ENCODE measurements at places on chromosomes 4 and X.

- no peak for DNase-seq
Measured at GRCh38 chr4:114081783-114082182, 102.3 kb upstream of the ARSJ start.

DNA sequence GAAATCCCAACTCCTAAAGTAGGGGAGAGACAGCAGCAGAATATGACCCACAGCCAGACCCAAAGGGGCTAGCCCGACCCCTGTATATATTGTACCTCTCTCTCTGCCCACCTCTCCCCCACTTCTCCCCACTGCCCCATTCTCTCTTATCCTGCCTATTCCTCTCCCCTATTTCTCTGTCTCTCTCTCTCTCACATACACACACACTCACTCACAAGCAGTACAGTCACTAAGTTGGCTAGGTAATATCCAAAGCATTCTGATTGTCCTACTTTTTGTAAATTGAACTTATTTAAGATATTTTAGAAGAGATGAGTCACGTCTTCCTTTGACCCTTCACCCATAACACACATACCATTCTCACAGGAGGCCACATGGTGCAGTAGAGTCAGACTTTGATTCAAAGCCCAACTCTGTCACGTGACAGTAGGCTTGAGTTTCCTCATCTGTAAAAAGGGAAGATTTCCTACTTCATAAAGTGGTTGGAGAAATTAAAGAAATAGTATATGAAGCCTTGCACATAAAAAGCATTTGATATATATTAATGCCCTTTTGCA lies 29.5 kb downstream of the SRPX2 start:
- DNase-seq: no peak

DNA sequence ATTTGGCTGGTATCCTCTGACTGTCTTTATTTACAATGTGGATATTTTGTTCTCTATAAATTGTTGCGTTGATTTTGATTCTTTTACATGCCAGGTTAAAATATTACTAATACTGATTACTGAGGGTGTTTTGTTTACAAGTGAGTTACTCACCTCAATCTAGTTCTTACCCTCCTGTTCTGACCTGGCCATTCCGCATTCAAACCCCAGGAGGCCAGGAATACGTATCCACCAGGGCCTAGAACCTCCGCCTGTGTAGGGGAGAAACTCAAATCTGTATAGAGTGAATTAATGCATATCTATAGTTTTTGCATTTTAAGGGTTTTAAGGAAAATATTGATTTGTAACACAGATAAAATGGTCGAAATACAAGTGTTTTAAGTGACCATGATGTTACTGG lies 2.6 kb upstream of the ZFP42 start:
- DNase-seq: no peak

- no peak for DNase-seq
Measured at GRCh38 chr4:1600211-1600780, 83.8 kb downstream of the FAM53A start.

- DNase-seq: no peak
Measured at GRCh38 chr4:123672987-123673386, 276.4 kb downstream of the SPRY1 start.

- no peak for DNase-seq
Measured at GRCh38 chr4:139844057-139844456, 178.4 kb downstream of the MGST2 start.

DNA sequence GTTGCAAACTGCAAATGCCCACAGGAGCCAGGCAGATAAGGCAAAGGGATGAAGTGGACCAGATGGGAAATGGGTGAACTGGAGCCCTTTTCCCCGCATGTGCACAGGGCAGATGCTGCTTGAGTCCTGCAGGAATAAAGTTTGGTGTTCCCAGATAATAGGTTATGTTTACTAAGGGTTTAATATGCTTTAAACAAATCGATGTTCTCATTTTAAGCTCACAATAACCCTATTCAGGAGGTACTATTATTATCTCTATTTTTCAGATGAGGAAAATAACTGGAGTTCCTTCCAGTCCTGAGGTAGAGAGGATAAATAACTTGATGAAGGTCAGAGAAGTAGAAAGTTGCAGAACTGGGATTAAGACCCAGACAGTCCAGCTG lies 77.3 kb downstream of the LRRC66 start:
- DNase-seq: no peak

DNA sequence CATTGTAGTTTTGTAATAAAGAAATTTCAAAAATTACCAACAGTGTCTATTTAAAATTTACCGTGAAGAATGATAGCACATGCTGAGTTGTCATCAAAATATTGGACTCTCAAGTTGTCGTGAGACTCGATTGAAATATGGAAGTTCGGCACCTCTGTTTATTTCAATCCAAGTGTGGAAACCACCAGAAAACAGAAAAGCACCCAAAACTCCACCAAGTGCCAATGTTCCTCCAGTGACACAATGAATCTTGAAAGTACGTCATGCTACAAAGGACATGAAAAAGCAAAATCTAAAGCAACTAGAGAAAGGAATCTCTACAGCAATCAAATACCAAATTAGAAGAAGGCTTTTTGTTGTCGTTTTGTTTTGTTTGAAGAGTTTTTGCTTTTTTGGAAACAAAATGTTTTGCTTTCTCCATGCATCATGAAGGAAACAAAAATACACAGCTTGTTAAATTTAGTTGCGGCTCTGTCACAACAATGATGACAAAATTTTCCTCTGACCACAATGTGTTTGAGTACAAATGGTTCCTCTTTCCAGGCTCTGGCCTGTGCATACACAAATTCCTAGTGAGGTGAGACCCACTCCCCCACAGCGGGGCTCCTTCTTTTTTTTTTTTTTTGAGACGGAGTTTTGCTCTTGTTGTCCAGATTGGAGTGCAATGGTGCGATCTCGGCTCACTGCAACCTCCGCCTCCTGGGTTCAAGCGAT lies 9.6 kb upstream of the IL13RA1 start:
- no peak for DNase-seq

DNA sequence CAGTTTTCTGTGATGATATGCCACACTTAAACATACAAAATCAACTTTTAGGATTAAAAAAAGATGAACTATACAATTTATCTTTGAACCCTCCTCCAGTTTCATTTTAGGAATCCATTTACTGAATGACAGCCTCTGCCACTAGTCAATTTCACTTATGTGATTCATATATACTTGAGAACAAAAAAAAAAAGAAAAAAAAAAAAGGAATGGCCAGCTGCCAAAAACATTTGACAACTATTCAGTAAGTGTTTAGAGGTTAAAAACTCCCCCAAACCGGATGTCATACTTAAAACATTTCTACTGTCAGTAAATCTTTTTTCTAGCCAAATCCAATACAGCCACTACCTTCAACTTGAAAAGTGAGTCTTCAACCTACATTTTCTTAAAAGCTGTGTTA lies 266.7 kb upstream of the MAGEB2 start:
- DNase-seq: no peak
